Effector memory CD8-positive, alpha-beta T cell (primary cell): ENCODE measurements at places on chromosomes 7 and 10.

DNA sequence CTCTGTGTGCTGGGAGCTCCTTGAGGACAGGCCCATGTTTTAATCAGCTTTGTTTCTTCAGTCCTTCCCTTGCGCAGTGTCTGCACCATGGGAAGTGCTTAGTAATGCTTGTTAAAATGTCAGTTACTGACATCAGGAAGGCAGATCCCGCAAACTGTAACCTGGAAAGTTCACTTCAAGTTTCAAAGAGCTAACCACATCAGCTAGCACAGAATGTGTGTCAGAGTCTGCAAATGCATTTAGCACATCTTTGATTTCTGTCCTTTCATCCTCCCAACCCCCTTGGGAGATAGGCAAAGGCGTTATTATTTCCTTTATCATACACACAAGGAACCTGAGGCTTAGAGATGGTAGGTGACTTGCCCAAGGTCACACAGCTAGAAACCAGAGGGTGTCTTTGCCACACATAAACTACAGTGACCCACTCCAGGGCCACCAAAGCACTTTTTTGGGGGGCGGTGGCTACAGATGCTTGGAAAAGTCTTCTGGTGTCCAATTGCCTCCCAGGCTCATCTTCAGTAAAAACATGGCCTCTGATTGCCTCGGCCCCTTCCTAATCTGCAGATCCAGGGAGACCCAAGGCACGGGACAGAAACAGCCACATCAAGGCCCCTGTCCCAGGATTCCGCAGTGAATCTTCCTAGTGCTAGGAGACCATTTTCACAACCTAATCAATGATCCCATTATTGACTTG, 116.2 kb upstream of the GPR26 start:
- DNase-seq, result no peak

- no peak for DNase-seq
Observed at GRCh38 chr10:70119197-70119596, 13.4 kb downstream of the AIFM2 start.

GRCh38 chr10:122251459-122252255, 19.4 kb upstream of the BTBD16 start:
- no peak for DNase-seq

- DNase-seq, result no peak
Observed at GRCh38 chr7:7438851-7439250, 96.8 kb downstream of the COL28A1 start.

GRCh38 chr10:104337521-104337984, 712 bp downstream of the ITPRIP start:
- DNase-seq, result no peak

DNA sequence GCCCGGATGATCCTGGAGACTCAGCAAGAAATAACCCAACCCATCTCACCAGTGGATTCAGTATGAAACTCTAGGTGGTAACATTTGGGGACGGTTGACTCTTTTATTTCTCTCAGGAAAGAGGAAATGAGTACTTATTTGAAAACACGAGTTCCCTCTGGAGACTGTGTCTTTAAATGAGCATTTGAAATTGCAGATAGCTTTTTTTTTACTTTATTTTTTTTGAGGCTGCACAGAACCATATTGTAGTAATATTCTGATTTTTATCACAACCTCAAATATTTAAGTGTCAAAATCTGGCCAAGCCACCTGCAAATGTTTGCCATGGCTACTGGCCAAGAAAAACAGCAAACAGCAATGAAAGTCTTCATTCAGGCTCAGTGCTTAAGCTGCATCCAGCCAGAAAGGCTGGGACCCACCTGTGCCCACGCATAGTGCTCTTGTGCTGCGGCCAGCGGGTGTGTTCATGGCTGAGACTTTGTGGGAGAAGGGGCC, 160.8 kb downstream of the CREB5 start:
- no peak for DNase-seq

GRCh38 chr7:102914585-102914984, 1.8 kb downstream of the LRRC17 start:
- no peak for DNase-seq

DNA sequence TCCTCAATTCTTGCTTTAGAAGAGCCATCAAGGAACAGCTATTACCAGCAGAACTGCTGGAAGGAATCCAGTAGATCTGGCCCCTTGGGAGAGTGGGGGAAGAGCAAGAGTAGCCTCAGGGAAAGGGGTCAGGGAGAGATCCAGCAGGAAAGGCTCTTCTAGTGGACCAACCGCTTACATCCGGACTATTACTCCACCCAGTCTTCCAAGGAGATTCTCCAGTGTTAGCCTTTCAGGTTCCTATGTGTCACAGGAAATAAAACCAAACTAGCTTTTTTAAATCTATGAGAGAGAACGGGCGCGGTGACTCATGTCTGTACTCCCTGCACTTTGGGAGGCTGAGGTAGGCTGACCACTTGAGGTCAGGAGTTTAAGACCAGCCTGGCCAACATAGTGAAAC, 34.3 kb downstream of the TET1 start:
- DNase-seq, result no peak

DNA sequence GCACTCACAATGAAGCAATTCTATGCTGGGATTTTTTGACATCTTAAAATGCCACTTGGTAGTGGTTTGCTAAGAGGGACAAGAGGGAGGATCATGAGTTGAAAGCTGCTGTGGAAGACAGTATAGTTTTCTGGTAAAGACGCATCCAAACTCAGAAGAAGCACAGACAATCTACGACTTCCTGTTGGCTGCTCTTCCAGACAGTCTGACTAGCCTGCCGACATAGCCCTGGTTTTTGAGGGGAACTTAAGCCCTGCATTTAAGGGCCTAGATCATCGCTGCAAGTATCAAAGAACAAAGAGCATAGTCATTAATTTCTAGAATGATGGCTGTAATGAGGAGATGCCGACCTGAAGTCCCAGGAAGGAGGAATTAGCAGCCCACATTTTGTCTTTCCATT, 99.9 kb upstream of the IKZF1 start:
- DNase-seq, result no peak

DNA sequence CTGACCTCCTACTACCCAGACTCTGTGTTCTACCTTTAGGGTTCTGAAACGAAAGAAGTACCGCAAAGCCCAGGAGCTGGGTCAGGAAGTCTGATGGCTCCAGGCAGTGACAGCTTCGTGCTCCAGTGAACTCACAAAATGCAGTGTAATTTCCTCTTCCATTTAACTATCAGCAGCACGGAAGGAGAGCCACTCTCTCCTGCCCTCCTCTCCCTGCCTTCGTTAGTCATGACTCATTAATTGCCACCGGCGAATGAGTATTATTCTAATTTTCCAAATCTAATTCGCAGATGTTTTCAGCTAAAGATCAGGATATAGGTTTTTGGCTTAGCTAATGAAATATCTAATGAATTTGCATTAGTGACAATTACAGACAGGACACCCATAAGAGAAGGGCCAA, 1262.0 kb downstream of the TYW1 start:
- no peak for DNase-seq

GRCh38 chr7:74454925-74455288, 1.2 kb downstream of the GTF2IRD1 start:
- no peak for DNase-seq

GRCh38 chr10:111206521-111206920, 129.7 kb downstream of the ADRA2A start:
- DNase-seq, result no peak

- no peak for DNase-seq
Observed at GRCh38 chr10:94065362-94065761, 71.6 kb downstream of the PLCE1 start.

DNA sequence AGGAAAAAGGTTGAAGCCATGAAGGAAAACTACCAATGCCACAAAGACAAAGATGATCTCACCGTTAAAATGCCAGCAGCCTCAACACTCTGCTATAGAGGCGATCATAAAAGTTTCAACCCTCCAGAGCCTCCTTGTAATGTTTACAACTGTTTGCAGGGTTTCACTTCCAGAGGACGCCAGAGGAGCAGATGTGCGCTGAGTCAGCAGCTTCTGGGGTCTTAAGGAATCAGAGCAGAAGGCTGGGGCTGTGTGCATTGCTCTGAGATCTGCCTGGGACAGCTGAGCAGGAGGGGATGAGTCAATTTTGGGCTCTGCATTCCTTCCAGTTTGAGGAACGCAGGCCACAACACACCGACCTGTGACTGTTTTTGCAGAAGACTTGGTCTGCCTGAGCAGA, 98.3 kb downstream of the TMEM130 start:
- DNase-seq, result no peak

- no peak for DNase-seq
Observed at GRCh38 chr10:73779018-73779417, 2.8 kb upstream of the CHCHD1 start.

DNA sequence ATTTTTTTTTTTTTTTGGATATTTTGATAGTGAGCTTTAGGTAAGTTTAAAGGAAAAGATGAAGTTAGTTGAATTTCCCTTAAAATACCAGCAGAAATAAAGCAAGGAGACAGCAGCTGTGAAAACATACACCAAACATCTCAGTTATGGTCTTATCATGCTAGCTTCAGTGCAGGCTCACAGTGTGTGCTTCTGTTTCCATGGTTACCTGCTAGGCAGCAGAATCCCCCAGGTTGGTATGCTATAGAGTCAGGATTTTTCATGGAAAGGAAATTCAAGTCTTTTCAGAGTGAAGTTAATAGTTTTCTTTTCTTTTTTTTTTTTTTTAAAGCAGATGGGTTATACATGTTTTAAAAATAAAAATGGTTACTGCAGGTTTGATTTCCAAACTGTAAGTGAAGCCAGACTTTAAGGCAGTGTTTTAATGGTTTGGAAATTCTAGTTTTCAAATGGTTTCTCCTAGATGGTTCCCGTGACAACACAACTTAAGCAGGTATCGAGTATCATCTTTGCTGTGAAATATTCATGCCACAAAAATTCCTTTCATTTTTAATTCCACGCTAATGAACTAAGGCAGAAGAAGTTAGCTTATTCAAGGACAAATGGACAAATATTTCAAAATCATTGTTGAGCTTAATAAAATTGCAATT, 230.9 kb downstream of the BICC1 start:
- DNase-seq, result no peak

DNA sequence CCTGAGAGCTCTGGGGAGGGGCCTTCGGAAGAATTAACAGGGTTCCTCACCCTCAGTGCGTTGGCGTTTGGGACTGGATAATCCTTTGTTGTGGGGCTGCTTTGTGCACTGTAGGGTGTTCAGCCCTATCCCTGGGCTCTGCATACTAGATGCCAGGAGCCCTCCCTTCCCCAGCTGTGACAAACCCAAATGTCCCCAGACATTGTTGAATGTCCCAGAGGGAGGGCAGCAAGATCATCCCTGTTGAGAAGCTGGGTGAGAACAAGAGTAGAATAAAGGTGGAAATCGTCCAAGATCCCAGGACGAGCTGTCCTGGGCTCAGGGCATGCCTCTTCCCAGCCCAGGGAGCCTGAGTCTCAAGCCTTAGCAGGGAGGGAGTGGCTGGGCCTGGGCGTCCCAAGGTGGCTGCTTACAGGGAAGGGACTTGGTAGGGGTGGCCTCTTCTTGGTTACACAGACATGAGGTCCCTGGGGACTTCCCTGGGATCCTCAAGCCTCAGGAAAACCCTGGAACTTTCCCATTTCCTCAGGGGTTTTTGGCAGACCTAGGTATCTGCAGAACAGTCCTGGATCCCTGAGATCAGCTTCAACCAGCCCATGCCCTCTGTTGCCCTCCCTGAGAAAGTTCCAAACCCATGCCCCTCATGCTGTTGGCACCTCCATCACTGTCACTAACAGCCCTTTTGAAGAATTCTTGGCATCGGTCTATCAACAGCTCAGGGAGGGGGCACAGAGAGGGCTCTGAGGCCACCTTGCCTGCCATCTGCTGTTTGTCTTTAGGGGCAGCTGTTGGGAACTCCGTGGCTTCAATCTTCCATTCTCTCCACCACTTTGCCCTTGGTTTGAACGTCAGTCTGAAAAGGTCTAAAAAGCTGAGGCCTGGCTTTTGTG, 53.7 kb downstream of the GOLGA7B start:
- no peak for DNase-seq

GRCh38 chr10:2990764-2991163, 76.6 kb upstream of the PFKP start:
- no peak for DNase-seq

GRCh38 chr7:103637094-103637493, 191.1 kb upstream of the SLC26A5 start:
- DNase-seq, result no peak

DNA sequence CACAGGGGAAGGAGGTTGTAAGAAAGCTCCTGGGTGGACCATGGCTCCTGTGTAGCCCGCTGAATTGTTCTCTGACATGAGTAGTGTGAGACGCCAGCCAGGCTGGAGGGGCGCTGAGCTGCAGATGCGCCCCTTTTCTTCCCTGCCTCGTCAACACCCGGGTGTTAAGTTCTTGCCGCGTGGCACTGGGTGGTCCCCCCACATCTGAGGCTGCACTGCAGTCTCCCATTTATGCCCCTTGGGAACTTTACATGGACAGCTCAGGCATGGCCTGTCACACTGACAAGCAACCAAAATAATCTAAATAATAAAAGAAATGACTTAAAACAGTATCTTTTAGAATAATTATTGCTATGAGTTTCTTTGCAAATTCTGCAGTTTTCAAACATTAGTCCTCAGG, 34.6 kb upstream of the HSPA12A start:
- DNase-seq, result no peak

- DNase-seq, result no peak
Observed at GRCh38 chr7:127940381-127941160, 90.7 kb downstream of the LRRC4 start.

- DNase-seq, result no peak
Observed at GRCh38 chr10:9895453-9895852, 1122.2 kb upstream of the CELF2 start.

DNA sequence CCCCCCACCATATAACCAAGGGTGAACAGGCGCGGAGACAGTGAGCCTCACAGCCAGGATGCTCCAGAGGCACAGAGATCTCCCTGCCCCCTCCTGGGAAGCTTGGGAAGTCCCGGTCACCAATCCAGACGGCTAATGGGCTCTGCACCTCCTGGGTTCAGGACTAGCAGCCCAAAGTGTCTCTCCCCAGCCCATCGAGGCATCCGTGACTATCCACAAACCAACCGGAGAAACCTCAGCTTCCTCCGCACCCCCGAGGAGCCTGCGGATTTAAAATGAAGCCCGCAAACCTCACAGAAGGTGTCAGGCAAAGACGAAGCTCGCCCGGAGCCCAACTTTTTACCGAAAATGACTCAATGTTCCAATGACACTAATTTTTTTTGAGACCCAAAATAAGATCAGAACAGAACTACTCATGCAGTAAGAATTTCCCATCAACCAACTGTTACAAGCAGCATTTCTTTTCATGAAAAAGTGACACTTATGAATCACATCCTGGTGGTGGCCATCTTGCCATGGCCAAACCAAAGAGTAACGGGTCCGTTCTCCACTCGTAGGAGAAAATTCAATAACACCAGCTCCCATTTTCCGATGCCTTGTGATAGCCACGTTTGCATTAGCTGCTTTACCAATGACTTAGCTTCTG, 6.0 kb downstream of the PDGFA start:
- no peak for DNase-seq

DNA sequence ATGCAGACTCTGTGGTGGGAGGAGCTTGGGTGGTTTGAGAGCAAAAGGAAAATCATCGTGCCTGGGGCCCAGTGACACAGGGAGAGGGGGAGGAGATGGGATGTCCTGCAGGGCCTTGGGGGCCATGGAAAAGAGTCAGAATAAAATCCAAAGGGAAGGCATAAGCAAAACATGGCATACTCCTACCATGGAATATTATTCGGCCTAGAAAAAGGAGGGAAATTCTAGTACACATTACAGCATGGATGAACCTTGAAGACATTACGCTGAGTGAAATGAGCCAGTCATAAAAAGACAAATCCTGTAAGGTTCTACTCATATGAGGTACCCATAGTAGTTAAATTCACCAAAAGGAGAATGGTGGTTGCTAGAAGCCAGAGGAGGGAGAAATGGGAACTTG, 38.7 kb downstream of the STRA8 start:
- DNase-seq, result no peak
